EH (cell line): ENCODE measurements at places on chromosomes 4 and X.

GRCh38 chr4:108301545-108302251 lies 133.0 kb upstream of the LEF1 start:
- DNase-seq = no peak

GRCh38 chrX:136162827-136163570 lies 15.7 kb downstream of the FHL1 start:
- peak; percentile 64 for DNase-seq

DNA sequence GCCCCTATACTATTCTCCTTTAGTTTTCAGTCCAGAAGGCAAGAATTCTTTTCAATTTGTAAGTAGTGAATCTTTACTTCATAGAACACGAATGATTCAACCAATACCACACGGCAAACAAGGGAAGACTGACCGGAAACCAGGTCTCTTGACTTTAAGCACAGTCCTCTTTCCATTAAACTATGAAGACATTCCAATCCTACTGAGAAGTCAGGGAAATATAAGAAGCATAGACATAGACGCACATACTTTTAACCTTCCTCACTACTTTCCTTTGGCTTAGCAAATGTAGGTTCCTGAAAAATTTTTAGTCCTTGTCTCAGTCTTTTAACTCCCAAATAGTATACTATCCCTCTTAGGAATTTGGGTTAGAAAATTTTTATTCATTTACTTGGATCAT lies 9.1 kb downstream of the CHRDL1 start:
- peak; percentile 89 for DNase-seq

DNA sequence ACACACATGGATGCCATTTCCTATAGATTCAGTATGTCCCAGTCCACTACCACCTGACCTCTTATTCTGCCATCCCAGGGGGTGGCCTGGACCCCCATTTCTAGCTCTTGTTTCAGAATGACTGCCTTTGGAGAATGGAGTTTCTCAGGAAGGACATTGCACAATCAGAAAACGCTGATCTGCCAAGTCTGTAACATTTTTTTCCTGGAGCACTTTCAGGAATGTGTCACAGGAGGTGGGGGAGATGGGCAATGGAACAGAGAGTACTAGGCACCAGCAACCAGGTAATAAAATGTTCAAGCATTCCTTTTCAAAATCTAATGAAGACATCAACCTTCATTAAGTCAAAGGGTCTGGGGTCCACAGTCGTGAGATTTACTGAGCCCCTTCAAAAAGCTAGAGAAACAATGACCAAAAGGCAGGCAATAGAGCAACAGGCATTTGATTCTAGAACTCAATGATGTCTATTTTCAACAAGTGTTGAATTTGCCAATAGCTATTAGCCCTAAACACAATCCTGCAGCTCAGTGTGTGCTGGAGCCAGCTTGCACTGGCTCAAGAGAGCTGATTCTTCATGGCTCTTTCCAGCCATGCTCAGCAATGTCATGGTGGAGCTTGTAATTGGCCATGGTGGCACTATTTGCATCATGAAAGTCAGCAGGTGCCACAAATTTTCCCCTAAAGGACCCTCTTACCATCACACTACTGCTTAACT lies 87.1 kb downstream of the KDR start:
- DNase-seq = peak; percentile 4

DNA sequence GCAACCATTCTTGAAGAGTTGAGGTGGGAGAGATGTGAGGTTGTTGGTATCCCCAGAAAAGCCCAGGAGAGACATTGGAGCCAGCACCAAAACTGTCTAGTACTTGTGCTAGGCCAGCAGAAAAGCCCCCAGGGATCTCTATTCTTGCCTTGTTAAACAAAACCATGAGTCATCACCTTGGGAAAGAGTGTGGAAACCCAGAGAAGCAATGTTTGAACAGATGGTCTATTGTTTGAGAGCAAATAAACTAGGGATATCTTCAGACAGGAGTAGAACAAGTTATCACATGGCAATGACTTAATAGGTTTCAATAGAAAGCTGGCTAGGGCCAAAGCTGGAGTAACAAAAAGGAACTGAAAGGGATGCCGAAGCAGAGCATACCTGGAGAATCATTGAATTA lies 195.7 kb upstream of the CASK start:
- DNase-seq = peak; percentile 30

- DNase-seq = peak; percentile 68
Observed at GRCh38 chr4:86670756-86671155, 76.6 kb downstream of the PTPN13 start.

DNA sequence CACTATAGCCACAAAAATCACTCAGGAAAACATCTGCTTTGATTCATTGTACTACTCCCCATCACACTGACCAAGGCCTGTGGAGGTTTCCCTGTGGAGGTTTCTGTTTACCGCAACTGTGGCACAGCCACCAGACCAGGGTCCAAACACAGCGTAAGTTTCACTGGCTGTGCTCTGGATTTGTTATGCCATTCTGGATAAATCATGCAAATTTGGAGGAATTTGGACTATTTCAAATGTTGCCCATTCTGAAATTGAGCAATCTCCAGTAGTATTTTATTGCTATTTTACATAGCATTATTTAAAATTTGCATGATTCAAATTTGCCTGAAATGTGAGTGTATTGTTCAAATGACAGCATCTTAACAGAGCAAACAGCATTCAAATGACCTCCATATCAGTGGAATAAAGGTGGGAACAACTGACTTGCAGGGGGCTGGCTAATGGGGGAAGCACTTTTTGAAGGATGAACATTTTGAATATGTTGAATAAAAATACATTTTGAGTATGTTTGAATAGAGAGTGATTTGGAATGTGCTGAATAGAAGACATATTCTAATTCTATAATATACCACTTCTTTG lies 66.1 kb upstream of the ACSL1 start:
- DNase-seq = no peak

- no peak for DNase-seq
Observed at GRCh38 chrX:100408713-100409609, 1.1 kb downstream of the PCDH19 start.

DNA sequence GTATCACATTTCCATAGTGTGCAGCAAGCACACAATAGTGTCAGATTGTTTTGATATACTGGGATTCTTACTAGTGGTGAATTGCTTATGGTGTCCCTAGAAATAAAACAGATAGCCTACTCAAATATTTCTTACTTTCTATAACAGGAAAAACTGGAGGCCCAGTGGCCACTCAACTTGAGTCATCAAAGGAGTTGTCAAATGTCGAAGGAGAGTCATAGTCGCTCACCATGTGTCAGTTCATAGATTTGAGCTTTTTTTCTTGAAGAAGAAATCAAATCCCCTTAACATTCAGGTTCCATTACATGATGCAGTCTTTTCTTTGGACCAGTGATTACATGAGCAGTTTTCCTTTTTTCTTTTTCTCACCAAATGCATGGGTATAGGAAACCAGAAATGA lies 1271.0 kb downstream of the RAPGEF2 start:
- DNase-seq = no peak

- peak; percentile 94 for DNase-seq
Observed at GRCh38 chr4:82865592-82865991, 25.4 kb downstream of the SEC31A start.

DNA sequence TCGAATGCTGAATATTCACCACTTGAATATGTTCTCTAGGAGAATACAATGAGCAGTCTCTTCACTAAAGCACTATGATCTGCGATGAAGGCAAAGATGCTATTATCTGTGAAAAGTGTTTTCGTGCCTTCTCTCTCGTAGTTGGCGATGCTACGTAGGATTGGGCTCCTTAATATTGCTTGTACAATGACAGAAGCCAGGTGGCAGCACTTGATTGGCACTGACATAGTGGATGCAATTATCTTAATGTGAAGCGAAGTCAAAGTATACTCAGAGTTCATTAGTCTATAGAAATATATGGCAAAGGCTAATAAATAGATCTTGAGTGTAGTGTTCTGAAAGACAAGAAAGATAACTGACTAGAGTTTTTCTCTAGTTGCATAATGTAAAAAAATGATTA lies 1135.7 kb upstream of the AGA start:
- DNase-seq = no peak

DNA sequence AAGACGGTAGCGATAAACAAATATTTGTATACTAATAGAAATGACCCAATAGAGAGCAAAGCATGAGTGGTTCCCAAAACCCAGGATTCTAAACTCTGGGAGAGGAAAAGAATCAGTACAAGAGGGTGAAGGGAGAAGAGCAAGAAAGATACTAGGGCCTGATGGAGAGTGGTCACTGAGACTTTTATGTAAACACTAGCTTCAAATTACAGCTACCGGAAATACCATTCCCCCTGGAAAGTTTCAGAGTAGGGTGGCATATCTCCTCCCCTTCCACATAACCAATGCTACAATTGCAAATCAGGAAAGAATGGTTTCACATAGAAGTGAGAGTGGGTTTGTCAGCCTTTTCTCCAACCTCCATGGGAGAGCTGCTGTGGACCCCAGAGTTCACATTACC lies 77.1 kb downstream of the EIF4E start:
- DNase-seq = peak; percentile 79

DNA sequence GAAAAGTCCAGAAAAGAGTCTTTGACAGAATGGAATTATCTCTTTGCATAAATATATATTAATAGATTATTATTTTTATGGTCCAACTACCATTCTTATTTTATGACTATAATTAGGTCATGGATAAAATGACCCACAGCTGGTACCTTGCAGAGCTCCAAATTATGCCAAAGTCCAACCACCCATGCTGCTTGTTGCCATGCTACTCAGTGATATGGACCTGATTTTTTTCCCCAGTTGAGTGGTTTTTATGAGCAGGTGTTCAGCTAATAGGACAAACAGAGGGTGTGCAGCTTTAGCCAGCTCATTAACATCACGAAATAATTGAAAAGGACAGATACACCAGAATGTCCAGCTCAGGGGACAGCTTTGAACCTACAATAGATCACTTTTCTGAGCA lies 9.7 kb downstream of the HOPX start:
- no peak for DNase-seq

DNA sequence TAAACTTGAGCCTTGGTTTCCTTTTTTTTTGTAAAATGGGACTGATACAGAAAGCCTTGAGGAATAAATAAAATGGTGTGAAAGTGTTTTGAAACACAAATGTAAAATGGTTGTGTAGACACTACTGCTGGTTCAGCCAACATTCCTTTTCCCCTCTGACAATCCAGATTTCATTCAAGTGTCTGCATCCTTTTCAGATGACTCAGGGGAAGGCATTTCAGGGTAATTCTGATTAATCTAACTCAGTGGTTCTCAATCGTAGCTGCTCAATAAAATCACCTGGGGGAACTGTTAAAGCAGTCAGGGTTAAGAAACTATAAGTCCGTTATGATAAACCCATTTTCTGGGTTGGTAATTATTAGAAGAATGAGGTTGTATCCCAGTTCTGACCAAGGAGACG lies 4.6 kb downstream of the ARHGAP10 start:
- peak; percentile 87 for DNase-seq

DNA sequence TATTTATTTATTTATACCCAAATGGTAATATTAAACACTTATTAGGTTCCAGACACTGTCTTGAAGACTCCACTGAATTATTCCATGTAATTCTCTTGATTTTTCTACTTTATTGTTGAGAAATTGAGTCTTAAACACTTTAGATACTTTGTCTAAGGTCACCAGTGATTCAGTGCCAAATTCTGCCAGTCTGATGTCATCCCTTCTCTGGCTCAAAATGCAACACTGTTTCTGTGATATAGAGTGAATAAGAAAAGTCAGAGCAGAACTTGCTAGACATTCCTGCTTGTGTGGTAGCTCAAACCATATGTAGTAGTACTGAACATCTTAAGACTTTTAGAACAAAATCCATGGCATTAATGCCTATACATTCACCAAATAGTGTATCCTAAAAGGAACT lies 164.3 kb downstream of the GABRB1 start:
- DNase-seq = peak; percentile 36

- no peak for DNase-seq
Observed at GRCh38 chrX:16873106-16873505, 2.9 kb upstream of the RBBP7 start.

- DNase-seq = peak; percentile 68
Observed at GRCh38 chrX:142036116-142036515, 132.4 kb downstream of the MAGEC1 start.

GRCh38 chrX:16484338-16484737 lies 165.6 kb upstream of the S100G start:
- peak; percentile 91 for DNase-seq

DNA sequence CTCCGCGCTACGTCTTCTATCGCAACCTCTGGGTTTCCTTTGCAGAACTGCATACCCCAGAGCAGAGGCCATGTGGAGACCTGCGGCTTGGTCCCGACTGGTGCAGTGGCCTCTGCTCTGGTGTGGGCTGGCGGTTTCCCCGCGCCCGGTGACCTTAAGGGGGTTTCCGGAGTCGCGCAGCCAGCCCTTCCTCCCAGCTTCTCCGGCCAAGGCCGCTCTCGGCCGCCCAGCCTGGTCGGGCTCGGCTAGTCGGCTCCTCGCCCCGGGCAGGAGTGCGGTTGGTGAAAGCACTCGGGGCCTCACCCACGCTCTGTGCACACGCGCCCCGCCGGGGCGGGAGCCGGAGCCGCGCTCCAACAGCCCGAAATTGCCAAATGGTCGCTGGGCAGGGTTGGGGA lies 84.9 kb downstream of the BCOR start:
- DNase-seq = peak; percentile 48

DNA sequence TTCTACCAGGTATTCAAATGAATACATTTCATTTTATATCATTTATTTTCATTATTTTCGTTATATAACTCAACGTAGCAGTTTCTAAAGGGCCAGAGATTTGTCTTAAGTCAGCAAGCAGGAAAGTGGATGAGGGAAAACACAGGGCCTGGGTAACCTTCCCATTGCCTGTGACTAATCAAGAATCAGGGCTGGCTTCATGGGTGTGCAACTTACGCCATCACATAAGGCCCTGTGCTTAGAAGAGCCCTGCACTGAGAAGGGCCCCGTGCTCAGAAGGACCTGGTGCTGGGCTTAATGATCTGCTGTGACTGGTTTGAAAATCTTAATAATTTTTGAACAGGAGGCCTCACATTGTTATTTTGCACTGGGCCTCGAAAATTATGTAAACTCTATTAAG lies 65.4 kb upstream of the FAM9C start:
- peak; percentile 47 for DNase-seq

DNA sequence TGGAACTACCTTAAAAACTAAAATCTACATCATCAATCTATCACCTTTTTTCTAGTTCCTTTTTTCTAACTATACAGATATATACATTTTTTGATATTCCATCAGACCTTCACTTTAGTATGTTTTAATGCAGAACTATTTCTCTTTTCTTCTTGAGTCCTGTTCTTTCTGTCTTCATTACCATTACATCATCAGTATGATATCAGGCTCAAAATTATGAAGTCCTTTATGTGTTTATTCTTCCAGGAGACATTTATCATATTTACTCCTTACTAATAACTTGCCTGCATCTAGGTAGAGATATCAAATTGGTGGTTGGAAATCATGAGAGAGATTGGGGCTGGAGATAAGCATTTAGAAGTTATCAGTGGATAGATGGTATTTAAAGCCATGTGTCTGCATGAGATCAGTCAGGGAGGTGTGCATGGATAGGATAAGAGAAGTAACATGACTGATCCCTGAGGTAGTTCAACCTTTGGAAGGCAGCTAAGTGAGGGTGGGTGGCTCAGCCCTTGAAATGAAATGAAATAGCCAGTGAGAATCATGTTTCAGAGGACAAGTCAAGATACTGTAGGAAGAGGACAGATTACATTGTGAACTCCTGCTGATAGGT lies 43.1 kb downstream of the MRPL1 start:
- no peak for DNase-seq
